Stimulated activated CD4-positive, alpha-beta T cell treated with anti-CD3 and anti-CD28 coated beads, Interleukin-2, amount 100 ng/mL, for 24 hours (primary cell): ENCODE measurements at places on chromosomes 3 and 15.

DNA sequence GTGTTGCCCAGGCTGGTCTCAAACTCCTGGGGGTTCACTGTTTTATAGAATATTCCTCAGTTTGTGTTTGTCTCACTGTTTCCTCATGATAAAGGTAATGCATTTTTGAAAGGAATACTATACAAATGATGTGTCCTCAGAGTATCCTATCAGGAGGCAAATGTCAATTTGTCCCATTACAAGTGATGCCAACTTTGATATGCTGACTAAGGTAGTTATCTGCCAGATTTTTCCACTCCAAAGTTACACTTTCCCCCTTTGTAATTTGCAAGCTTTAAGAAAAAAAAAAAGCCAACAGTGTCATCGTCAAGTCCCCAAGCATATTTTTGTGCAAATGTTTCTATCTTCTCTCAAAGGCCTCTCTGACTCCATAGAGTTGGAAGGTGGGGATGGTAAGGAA lies 9.0 kb downstream of the EIF5A2 start:
- no peak for DNase-seq

GRCh38 chr15:47356297-47356696 lies 361.0 kb upstream of the SEMA6D start:
- no peak for DNase-seq

- DNase-seq = no peak
Measured at GRCh38 chr3:181719991-181720680, 8.4 kb downstream of the SOX2 start.

DNA sequence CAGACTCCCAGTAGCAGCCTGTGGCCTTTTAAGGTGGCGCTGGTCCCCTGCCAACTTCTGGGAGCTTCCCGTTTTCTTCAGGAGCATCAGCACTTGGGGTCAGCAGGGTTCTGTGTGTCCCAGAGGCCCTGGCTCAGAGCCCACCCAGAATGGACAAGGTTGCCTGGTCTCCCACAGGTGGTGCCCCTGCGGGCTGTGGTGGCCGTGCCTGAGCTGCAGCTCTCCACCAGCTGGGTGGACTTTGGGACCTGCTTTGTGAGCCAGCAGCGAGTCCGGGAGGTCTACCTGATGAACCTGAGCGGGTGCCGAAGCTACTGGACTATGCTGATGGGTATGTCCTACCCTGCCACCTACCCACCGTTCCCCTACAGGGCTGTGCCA lies 15.5 kb downstream of the ACAA1 start:
- DNase-seq = no peak

GRCh38 chr3:128083396-128083795 lies 31.2 kb downstream of the SEC61A1 start:
- DNase-seq = no peak
